Activated naive CD8-positive, alpha-beta T cell treated with anti-CD3 and anti-CD28 coated beads, Interleukin-2, amount 10 ng/mL, durations not matched to agents 7 days and 5 days (primary cell): ENCODE measurements at places on chromosomes 13 and 19. TPM values are rescaled to one million over a fixed set of nuclear protein-coding genes. Genes with fewer than 3 reads are reported as not detected.
A peak's percentile ranks its signal among the peaks of the same experiment; 100 is the strongest.

The ZSCAN4 gene
- total RNA-seq, result not detected

GRCh38 chr13:52112591-52112990 lies 16.3 kb downstream of the NEK5 start:
- peaks cover 16% of the 10 kb centered on the region for H3K27me3 ChIP-seq
- no peak overlapping the region for H3K27ac ChIP-seq

The KLC3 gene
- total RNA-seq, result not detected

The MCOLN1 gene
- 18.2 TPM for total RNA-seq

The WDR87 gene
- not detected for total RNA-seq

DNA sequence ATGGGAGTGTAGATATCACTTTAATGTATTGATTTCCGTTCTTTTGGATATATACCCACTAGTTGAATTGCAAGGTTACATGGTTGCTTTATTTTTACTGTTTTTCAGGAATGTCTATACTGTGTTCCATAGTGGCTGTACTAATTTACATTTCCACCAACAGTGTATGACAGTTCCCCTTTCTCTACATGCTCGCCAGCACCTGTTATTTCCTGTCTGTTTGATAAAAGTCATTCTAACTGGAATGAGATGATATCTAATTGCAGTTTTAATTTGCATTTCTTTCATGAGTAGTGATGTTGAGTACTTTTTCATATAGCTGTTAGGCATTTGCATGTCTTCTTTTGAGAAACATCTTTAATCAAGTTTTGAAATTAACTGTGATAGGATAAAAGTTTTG lies 818.6 kb downstream of the SLITRK6 start:
- no peaks in the 10 kb centered on the region for H3K27me3 ChIP-seq
- no peaks in the 10 kb centered on the region for H3K4me1 ChIP-seq
- no peak overlapping the region for H3K27ac ChIP-seq
- H3K4me3 ChIP-seq, result no peak overlapping the region
- H3K36me3 ChIP-seq, result no peaks in the 10 kb centered on the region

GRCh38 chr19:1746401-1747284 lies 6.7 kb upstream of the ONECUT3 start:
- H3K27me3 ChIP-seq, result peaks cover 39% of the 10 kb centered on the region
- no peaks in the 10 kb centered on the region for H3K36me3 ChIP-seq
- peaks cover 7% of the 10 kb centered on the region for H3K4me1 ChIP-seq
- DNase-seq, result no peak
- H3K4me3 ChIP-seq, result peak overlapping the region; percentile 5

- no peak for DNase-seq
- no peak overlapping the region for H3K27ac ChIP-seq
- no peaks in the 10 kb centered on the region for H3K36me3 ChIP-seq
- no peaks in the 10 kb centered on the region for H3K4me1 ChIP-seq
- no peak overlapping the region for H3K4me3 ChIP-seq
Measured at GRCh38 chr13:51003642-51004041, 94.1 kb downstream of the RNASEH2B start.

- no peak overlapping the region for H3K4me3 ChIP-seq
- no peaks in the 10 kb centered on the region for H3K27me3 ChIP-seq
- DNase-seq, result no peak
Measured at GRCh38 chr19:9608912-9609311, 12.1 kb downstream of the ZNF561 start.

DNA sequence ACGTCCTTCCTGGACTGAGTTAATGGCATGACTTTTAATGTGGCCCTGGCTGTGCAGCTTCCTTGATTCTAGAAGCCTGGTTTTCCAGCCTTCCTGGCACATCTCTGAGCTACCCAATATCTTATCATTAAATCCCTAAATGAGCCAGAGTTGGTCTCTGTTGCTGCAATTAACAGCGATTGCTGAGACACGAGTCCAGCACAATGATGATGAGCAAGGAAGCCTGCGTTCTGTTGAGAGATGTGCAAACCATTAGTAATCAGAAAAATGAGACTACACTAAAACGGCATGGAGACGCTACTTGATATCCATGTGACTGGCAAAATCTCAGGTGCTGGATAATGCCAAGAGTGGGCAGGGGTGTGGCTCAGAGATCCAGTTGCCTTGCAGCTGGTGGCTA lies 26.2 kb downstream of the GPR42 start:
- no peaks in the 10 kb centered on the region for H3K4me1 ChIP-seq
- no peaks in the 10 kb centered on the region for H3K36me3 ChIP-seq
- DNase-seq, result no peak
- H3K4me3 ChIP-seq, result no peak overlapping the region

The FXYD3 gene
- total RNA-seq, result not detected

DNA sequence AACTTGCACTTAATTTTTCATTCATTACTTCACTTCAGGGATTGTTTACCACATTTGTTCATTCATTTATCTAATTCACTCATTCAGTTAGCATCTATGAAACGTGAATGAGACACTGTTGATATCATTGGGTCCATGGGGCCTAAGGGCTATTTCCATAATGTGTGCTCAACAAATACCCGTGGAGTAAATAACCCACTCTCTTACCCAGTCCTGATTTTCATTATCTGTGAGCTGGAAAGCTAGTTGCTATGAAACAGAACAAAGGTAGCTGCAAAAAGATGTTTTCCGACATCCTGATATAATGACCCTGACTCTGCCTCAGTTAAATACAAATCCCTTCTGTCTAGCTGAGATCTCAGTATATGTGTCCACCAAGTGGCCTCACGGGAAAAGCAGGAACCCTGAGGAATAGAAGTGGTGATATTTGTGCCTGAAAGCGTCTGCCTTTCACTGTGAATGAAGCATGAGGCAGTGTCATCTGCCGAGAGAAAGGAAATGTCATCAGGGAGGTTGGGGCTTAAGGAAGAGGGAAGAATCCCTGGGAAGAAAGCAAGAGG lies 63.8 kb downstream of the SERTM1 start:
- H3K4me3 ChIP-seq, result no peak overlapping the region
- no peak overlapping the region for H3K27ac ChIP-seq
- peaks cover 3% of the 10 kb centered on the region for H3K27me3 ChIP-seq
- H3K36me3 ChIP-seq, result no peaks in the 10 kb centered on the region

- no peak overlapping the region for H3K4me3 ChIP-seq
- DNase-seq, result no peak
- H3K27me3 ChIP-seq, result peaks cover 6% of the 10 kb centered on the region
- H3K36me3 ChIP-seq, result no peaks in the 10 kb centered on the region
Measured at GRCh38 chr13:22024381-22024994, 353.6 kb downstream of the FGF9 start.

DNA sequence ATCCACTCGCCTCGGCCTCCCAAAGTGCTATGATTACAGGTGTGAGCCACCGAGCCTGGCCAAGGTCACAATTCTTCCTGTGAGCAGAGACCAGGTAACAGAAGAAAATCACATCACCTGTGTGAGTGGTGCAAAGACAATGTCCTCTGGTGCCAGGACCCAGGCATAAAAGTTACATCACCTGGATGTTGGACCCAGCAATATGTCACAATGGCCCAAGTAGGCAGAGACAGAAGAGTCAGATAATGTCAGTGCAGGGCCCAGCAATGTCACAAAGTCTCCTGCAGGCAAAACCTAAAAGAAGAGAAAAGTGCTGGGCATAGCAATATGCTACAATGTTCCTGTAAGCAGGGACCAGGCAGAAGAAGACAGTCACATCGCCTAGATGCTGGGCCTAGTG lies 5.5 kb upstream of the ZNF724 start:
- H3K4me3 ChIP-seq, result no peak overlapping the region
- H3K27ac ChIP-seq, result no peak overlapping the region
- no peak for DNase-seq
- H3K27me3 ChIP-seq, result no peaks in the 10 kb centered on the region

GRCh38 chr13:62357887-62358645 lies 942.4 kb upstream of the PCDH20 start:
- H3K36me3 ChIP-seq, result no peaks in the 10 kb centered on the region
- no peak overlapping the region for H3K4me3 ChIP-seq
- DNase-seq, result no peak
- H3K27me3 ChIP-seq, result no peaks in the 10 kb centered on the region
- H3K27ac ChIP-seq, result no peak overlapping the region

The SAMD1 gene
- total RNA-seq, result 58.3 TPM

GRCh38 chr13:46633416-46633815 lies 80.4 kb downstream of the LRCH1 start:
- no peak for DNase-seq
- no peaks in the 10 kb centered on the region for H3K27me3 ChIP-seq
- no peak overlapping the region for H3K4me3 ChIP-seq
- peaks cover 15% of the 10 kb centered on the region for H3K36me3 ChIP-seq

GRCh38 chr13:43936647-43937046 lies 56.9 kb downstream of the LACC1 start:
- DNase-seq, result no peak
- peaks cover 8% of the 10 kb centered on the region for H3K27me3 ChIP-seq
- H3K27ac ChIP-seq, result no peak overlapping the region
- no peaks in the 10 kb centered on the region for H3K36me3 ChIP-seq

DNA sequence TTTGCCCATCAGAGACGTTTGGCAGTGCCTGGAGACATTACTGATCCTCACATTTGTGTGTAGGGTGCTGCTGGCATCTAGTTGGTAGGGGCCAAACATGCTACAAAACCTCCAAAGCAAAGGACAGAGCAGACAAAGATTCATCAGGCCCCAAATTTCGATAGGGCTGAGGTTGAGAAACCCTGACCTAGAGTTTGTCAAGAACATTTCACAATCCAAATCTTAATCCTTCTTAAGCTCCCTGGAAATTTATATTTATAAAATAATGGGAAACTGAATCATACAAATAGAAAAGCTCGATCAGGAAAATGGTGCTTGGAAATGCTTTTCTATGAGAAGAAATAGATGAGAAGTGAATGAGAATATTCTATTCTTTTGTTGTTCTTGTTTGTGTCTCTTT lies 273.6 kb downstream of the DCT start:
- H3K27ac ChIP-seq, result no peak overlapping the region
- no peaks in the 10 kb centered on the region for H3K4me1 ChIP-seq
- no peaks in the 10 kb centered on the region for H3K36me3 ChIP-seq
- no peak for DNase-seq

DNA sequence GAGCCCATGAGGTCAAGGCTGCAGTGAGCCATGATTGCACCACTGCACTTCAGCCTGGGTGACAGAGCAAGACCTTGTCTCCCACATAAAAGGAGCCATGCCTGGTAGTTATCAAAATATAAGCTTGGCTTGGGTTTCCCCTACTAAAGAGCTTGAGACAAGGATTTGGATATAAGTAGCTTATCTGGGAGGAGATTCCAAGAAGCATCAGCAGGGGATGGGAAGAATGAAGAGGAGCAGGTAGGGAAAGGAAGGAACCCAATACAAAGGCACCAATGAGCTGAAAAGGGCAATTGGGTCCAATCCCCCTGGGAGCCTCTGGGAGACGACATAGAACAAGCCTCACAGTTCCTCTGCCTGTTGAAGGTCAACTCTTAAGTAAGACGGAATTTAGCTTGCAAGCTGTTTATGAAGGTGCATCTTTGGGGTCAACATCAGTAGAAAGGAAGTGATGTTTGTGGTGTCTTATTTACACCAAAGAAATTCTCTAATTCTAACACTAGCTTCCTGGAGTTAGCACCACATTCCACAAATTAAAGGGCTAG lies 7.4 kb upstream of the CLEC4G start:
- H3K4me3 ChIP-seq, result no peak overlapping the region
- no peak overlapping the region for H3K27ac ChIP-seq
- peaks cover 22% of the 10 kb centered on the region for H3K27me3 ChIP-seq
- peaks cover 2% of the 10 kb centered on the region for H3K4me1 ChIP-seq
- DNase-seq, result no peak
- no peaks in the 10 kb centered on the region for H3K36me3 ChIP-seq

- H3K27ac ChIP-seq, result no peak overlapping the region
- no peaks in the 10 kb centered on the region for H3K4me1 ChIP-seq
- no peak for DNase-seq
- no peaks in the 10 kb centered on the region for H3K27me3 ChIP-seq
Measured at GRCh38 chr19:28008695-28009094, 1204.3 kb downstream of the UQCRFS1 start.

DNA sequence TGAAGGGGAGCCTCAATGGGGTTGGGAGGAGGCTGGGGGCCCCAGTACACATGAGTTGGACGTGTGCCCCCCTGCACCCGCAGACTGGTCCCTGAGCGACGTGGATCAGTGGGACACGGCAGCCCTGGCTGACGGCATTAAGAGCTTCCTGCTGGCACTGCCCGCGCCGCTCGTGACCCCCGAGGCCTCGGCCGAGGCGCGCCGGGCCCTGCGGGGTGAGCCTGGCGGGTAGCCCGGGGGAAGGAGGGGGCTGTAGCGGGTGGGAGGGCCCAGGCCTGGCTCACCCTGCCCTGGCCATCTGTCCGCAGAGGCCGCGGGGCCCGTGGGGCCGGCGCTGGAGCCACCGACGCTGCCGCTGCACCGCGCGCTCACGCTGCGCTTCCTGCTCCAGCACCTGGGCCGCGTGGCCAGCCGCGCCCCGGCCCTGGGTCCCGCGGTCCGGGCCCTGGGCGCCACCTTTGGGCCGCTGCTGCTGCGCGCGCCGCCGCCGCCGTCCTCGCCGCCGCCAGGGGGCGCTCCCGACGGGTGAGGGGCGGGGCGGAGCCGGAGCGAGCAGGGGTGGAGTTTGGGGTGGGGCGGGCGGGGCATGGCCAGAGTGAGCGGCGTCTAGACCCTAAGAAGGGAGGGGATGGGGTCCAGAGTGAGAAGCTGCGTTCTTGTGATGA lies 8.1 kb downstream of the PIK3R2 start:
- no peaks in the 10 kb centered on the region for H3K27me3 ChIP-seq
- DNase-seq, result peak; percentile 96
- peaks cover 11% of the 10 kb centered on the region for H3K4me1 ChIP-seq
- no peak overlapping the region for H3K27ac ChIP-seq

GRCh38 chr19:7902796-7903243 lies 857 bp upstream of the MAP2K7 start:
- peak overlapping the region; percentile 90 for H3K4me3 ChIP-seq
- peaks cover 2% of the 10 kb centered on the region for H3K36me3 ChIP-seq
- DNase-seq, result no peak
- peaks cover 15% of the 10 kb centered on the region for H3K4me1 ChIP-seq
- no peaks in the 10 kb centered on the region for H3K27me3 ChIP-seq

- no peak for DNase-seq
- peaks cover 16% of the 10 kb centered on the region for H3K4me1 ChIP-seq
- H3K4me3 ChIP-seq, result no peak overlapping the region
- peaks cover 35% of the 10 kb centered on the region for H3K36me3 ChIP-seq
Measured at GRCh38 chr13:45516757-45517156, 52.0 kb downstream of the COG3 start.

The CA11 gene
- 10.4 TPM for total RNA-seq

- H3K27me3 ChIP-seq, result peaks cover 4% of the 10 kb centered on the region
- H3K4me1 ChIP-seq, result no peaks in the 10 kb centered on the region
- no peak overlapping the region for H3K27ac ChIP-seq
- H3K36me3 ChIP-seq, result no peaks in the 10 kb centered on the region
Measured at GRCh38 chr13:44908712-44909111, 80.6 kb downstream of the NUFIP1 start.

The TTC9B gene
- total RNA-seq, result not detected

- no peak overlapping the region for H3K4me3 ChIP-seq
- H3K4me1 ChIP-seq, result peaks cover 10% of the 10 kb centered on the region
- H3K27ac ChIP-seq, result no peak overlapping the region
- no peak for DNase-seq
Measured at GRCh38 chr13:99663185-99663825, 162.0 kb downstream of the TM9SF2 start.
